ENCODE measurements at places on chromosomes 6 and 20.

DNA sequence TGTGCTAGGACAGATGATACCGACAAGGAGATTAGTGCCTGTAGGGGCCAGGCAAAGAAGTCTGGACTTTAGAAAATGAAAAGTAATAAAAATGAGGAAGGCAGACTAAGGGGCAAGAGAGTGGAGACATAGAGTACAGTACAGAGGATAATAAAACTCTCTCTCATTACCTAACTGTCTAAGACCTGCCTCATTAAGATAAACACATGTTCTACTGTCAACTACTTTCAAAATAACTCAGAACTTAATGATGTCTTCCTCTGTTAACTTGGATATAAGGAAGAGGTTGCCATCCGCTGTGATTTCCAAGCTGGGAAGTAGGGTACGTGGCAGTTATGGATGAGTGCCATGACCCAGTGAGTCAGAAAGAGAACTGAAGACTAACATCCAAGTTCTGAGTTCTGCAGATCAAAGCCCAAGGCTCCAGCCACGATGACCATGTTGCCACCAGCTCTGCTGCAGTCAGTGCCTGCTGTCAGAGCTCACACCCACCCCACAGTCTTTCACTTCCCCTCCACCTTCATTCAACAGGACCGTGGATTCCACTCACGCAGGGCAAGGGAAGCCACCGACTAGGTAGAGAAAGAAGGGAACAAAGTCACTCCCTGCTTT is 81.8 kb downstream of the KIF16B start:
- no peak for DNase-seq

DNA sequence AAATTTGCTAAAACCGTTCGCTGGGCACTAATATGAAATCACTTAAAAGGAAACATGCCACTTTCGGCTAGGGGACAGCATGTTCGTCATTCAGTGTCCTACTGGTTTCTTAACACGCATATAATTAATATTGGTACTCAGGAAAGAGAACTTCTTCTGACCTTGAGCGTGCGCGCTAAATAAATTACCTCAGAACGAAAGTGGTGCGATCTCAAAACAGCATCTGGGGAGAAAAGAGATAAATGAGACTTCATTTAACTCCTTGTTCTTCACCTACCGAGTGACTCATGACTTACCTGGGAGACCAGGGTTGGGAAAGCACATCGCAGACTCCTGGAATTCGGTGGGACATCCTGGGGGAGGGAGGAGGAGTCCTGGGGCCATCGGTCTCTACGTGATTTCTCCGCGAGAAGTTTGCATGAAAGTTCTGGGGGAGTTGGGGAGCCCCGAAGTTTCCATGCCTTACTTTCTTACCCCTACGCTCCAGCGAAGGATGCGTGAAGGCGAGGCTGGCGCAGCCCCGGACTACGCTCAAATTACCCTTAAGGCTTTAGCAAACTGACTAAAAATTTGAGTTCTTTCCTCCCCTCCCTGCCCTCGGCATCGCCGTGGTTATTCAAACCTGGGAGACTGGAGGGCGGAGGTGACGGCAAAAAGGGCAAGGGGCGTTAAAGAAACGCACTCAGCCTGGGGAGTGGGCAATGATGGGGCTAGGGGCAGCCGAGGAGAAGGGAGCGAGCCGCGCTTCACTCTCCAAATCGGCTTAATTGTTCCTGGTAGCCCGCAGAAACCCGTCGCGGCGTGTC is 1.1 kb upstream of the BEND6 start:
- no peak for DNase-seq

GRCh38 chr6:48490658-48491057 is 379.7 kb upstream of the PTCHD4 start:
- no peak for DNase-seq

DNA sequence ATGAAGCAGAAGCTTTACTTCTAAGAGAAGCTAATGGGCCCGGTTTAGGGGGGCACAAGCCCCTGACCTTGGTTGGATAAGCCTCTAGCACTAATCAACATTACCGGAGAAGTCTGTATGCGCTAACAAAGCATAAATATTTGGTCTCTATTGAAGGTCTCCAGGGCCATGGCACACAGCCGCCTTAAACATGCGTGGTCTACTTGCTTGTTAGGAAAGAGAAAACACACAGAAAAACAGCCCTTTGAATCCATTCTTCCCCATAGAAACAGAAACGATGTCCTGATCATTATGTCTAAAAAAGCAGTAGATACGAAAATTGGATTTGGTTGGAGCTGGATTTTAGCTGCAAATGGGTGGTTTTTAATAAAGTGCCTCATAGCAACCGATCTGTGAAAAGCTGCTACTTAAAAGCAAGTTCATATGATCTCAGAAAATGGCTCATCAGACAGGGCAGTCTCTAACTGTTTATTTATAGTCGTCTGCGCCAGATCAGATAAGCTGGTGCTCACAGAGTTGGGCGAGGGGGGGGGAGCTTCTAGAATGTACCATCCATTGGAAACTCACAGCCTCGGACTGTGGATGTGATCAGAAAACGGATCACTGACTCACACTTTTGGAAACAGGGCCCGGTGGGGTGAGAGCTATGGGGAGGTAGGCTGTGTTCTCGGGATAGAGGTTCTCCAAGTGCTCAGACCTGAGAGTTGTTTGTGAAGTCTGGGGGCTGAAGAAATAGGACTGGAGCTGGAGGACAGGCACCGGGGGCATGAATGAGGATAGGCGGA is 35.3 kb upstream of the APCDD1L start:
- no peak for DNase-seq

- no peak for DNase-seq
These were observed 122.6 kb downstream of the HIVEP2 start for GRCh38 chr6:142822383-142822782.

- no peak for DNase-seq
These were observed 57.0 kb upstream of the TMEM170B start for GRCh38 chr6:11480541-11480940.

GRCh38 chr6:33208091-33208967 is at the start of gene RING1:
Gene RING1 (plus strand): TSS chr6:33208500. CDS start chr6:33208823, 323 bp downstream.
- DNase-seq, result peak; percentile 70

GRCh38 chr6:133991096-133991593 is 38.1 kb downstream of the TBPL1 start:
- no peak for DNase-seq

GRCh38 chr6:14206391-14206790 is 88.8 kb downstream of the CD83 start:
- no peak for DNase-seq

GRCh38 chr6:45156075-45156474 is 172.1 kb upstream of the RUNX2 start:
- no peak for DNase-seq

DNA sequence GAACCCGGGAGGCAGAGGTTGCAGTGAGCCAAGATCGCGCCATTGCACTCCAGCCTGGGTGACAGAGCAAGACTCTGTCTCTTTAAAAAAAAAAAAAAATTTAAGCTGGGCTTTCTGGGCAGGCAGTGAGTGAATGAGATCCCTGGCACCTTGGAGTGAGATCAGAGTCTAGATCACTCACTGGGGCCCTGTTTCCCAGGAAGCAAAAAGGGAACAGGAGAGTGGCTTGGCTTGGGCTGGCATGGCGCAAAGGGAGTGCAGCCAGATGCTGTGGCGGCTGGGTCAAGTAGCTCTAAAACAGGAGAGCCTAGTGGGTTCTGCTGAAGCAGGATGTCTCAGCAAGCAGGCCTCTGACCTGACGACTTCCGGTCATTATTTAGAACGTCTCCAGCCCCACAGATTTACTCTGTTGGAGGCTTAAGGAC is 10.4 kb downstream of the PLCG1 start:
- DNase-seq, result no peak

GRCh38 chr6:33277663-33278391 is 904 bp downstream of the B3GALT4 start:
- no peak for DNase-seq

GRCh38 chr6:130296854-130297253 is 69.0 kb upstream of the TMEM200A start:
- DNase-seq, result no peak

DNA sequence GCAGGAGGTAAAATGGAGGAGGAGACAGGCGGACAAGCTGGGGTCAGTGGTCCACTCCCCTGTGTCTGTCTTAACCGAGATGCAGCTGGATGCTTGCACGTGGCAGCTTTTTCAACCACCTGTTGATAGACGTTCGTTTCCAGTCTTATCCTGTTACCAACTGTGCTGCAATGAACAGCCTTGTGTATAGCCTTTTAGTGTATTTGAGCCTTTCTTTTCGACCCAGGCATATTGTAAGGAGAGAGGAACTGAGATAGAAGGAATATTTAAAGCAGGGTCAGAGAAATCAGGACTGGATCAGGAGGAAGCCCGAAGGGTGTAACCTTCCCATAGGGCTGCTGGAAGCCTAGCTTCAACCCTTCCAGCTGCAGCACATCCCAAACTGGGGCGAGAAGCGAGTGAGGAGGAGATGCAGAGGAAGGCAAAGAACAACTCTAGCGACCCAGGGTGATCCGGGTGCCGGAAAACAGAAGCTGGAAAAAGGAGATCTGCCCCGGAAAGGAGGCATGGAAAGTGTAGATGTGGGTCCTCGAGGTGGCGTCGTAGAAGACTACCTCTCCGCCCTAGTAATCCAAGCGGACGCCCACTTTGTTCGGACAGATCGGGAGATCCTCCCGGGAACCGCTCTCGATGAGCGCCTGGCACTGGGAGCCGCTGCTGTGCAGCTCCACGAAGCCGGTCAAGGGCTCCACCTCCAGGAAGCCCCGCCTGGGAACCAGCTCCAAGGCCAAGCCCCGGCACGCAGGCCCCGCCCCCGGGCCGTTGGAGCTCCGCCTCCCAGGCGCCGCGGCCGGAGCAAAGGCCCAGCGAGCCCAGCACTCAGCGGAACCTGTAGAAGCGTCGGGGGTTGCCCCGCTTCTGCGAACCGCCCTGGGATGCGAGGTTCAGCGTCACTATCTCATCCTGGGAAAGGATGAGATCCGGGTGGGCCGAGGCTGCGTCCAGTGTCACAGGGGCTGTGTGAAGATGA is 11.2 kb downstream of the TRIM31 start:
- DNase-seq, result peak; percentile 51

DNA sequence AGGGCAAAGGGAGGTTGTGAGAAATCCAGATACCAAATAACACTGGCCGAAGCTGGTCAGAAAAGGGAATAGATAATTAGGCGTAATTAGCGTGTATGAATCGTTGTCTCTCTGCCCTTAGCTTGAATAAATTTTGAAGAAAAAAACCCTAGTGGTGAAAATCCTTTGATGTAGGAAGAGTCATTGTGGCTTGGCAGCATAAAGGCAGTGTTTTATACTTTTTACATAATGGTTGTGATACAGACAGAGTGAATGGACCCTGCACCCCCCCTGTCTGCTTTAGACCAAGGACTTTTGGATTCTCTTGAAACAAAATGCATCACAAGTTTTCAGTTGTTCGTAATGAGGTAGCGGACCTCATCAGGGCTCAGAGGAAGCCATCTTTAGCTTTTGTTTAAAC is 126.5 kb downstream of the AFG1L start:
- no peak for DNase-seq

DNA sequence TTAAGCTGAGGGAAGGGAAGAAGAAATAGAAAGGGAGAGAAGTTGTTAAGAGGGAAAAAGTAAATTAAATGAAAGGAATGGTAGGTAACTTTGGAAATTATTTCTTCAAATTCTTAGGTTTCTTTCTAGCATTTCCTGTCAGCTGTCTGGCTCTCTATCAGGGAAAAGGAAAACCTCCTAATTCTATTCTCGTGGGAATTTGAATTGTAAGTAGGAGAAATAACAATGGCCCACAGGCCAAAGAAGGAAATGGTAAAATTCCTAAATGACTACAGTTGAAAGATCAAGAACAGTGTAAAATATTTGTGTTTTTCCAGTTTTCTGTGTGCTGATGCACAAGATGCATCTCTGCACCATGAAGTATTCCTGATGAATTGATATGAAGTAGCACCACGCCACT is 173.0 kb downstream of the IBTK start:
- no peak for DNase-seq

- peak; percentile 1 for DNase-seq
These were observed 1192.4 kb upstream of the CITED2 start for GRCh38 chr6:140566781-140567277.

GRCh38 chr6:105985816-105986632 is 100.1 kb upstream of the PRDM1 start:
- no peak for DNase-seq

- no peak for DNase-seq
These were observed 27.7 kb downstream of the OVOL2 start for GRCh38 chr20:18030020-18030419.

DNA sequence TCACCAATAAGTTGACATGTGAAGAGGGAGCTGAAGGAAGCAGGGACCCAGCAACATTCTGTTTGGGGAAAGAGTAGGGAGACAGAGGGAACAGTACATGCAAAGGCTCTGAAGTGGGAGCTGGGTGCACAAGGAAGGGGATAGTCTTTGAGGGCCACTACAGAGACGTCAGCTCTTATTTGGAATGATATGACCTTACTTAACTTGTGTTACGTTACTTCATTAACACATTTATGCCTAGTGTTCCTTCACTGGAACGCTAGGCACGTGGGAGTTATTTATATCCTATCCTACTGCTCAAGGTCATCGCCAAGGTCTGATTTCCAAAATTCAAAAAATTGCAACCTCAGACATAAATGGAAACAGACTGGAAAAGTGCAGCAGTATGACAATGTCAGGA is 20.2 kb downstream of the NAPB start:
- no peak for DNase-seq

GRCh38 chr6:126873351-126873750 is 245.1 kb upstream of the RSPO3 start:
- DNase-seq, result no peak

- no peak for DNase-seq
These were observed 105.8 kb upstream of the ADGRF1 start for GRCh38 chr6:47147836-47148344.

- no peak for DNase-seq
These were observed 52.6 kb downstream of the BMP5 start for GRCh38 chr6:55822815-55823214.

DNA sequence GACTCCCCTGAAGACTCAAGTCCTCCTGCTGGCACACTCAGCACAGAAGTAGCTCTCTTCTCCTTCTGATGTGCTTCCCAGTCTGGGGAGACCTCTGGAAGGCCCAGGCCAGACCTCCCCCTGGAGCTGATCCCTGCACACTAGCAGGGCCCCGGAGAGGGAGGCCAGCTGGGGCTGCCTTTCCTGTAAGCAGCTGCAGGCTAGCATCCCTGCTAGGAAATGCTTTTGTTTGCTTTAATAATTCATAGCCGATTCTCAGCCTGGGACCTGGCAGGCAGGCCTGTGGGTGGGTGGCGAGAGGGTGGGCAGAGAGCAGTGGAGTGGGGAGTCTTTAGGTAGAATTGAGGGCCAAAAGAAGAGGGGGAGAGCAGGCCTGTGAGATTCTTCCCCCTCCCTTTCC is 5.2 kb downstream of the EBF4 start:
- DNase-seq, result no peak

GRCh38 chr6:144317736-144318135 is 32.6 kb downstream of the UTRN start:
- DNase-seq, result no peak

DNA sequence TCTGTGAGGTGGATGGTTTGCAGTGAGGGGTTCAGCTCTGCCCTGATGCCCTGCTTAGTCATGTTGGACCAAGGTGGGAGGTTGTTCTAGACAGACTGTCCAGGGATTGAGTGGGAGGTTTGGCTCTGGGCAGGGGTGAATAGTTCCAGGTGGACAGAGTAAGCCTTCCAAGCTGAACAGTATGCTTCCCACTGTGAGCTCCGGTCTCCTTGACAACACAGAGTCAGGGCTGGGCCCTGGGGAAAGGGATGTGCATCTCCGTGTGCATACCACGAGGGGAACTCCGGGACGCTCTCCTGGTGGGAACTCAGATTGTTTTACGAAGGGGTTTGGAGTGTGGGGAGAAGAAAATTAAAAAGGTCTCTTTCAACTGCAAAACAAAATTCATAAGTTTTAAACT is 174.7 kb downstream of the DHX35 start:
- no peak for DNase-seq

GRCh38 chr6:89483111-89483720 is 50.3 kb downstream of the ANKRD6 start:
- DNase-seq, result no peak

- no peak for DNase-seq
These were observed 60.6 kb downstream of the SSR1 start for GRCh38 chr6:7252390-7252789.

All from Kasumi-1 (cell line).